ENCODE measurements at places on chromosomes 16 and 17.

GRCh38 chr17:30926516-30926915 lies 4.8 kb downstream of the ADAP2 start:
- no peak for DNase-seq

GRCh38 chr17:3535253-3535995 lies 22.2 kb downstream of the TRPV3 start:
- no peak for DNase-seq

- no peak for DNase-seq
These were observed 118.2 kb downstream of the MGAT5B start for GRCh38 chr17:76986365-76986764.

DNA sequence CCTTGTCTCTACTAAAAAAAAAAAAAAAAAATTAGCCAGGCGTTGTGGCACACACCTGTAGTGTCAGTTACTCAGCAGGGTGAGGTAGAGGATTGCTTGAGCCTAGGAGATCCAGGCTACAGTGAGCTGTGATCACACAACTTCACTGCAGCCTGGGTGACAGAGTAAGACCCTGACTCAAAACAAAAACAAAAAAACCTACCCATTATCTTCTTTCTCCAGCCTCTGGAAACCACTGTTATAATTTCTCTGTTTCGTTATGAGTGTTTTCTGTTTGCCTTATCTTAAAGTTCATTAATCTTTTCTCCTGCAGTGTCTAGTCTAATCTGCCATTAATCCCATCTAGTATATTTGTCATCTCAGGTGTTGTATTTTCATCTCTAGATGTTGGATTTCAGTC lies 18.6 kb upstream of the CLTC start:
- DNase-seq = no peak

- no peak for DNase-seq
These were observed 78.6 kb upstream of the ZFHX3 start for GRCh38 chr16:73126525-73126853.

DNA sequence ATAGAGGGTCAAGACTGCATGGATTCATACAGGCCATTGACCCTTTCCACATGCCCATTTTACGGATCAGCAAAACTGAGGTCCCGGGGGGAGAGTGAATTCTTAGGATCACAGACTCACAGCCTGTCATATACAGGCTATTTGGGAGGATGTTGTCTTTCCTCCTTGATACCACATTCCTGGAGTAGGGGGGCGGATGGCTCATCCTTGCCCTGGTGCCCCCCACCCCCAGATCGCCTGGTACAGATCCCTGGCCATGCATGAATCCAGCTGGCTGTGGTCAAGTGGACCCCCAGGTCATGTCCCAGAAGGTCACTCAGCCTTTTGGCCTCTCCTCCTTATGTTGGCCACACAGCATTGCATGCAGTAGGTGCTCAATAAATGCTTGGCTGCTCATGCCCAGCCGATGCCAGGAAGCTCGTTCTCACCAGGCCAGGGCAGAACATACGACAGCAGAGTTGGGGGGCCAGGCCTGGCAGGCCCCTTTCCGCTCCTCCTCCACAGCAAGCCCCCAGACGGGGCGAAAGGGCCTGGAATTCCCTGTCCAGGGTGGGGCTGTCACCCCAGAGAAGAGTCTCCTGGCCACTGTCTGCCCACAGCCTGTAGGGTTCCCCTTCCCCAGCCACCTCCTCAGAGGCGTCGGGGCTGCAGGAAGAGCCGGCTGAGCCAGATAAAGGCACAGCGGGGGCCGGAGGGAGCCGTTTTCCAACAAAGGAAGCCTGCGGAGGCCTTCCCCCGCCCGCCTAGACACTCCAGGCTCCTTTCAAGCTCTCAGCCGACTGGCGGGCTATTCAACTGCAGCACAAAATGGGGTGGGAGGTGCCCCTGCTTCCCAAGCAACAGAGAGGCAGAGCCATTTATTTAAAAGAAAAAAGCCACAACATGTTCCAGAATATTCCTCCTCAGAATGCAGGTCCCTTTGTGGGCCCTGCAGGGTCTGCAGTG lies 215.7 kb upstream of the CIBAR2 start:
- DNase-seq = peak; percentile 89

DNA sequence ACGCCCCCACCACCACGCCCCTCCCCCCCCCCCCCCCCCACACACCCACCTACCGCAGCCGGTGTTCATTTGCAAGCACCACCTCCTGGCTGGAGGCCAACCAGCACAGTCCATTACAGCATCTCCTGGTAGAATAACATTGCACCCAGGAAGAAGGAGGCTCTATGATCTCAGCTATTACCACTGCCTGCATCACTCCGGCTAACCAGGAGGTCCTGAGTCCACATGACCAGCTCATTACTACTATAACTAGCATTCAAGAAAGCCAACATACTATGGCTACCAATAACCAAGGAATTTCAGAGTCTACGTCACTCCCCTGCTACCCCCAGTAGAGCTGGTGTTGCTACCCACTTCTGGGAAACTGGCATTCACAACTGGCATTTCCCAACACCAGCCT lies 81.1 kb upstream of the ALOX12 start:
- DNase-seq = no peak
